ENCODE measurements at places on chromosomes 6 and 20. TPM values are rescaled to one million over a fixed set of nuclear protein-coding genes. Genes with fewer than 3 reads are reported as not detected.

GRCh38 chr6:158431560-158431959 lies 119.3 kb downstream of the TULP4 start:
- no peaks in the 10 kb centered on the region for H3K4me1 ChIP-seq
- H3K27me3 ChIP-seq, result no peaks in the 10 kb centered on the region
- H3K27ac ChIP-seq, result no peak overlapping the region
- H3K36me3 ChIP-seq, result peaks cover 24% of the 10 kb centered on the region
- H3K4me3 ChIP-seq, result no peak overlapping the region
- DNase-seq, result no peak

DNA sequence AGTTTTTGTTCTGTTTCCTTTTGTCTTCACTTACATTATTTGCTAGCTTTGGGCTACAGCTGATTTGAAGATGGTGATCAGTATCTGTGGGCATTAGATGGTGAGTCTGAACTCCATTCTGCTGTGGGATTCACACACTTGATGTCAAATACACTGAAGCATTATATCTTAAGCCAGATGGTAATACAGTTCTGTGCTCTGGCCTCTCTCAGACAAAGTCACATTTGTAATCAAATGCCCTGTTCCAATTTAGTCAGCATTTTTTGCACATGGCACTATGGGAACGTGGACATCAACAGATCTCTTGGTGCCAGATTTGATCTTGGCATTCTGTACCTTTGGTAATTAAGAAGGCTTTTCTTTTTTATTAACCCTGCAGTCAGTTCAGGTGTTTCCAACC lies 56.0 kb downstream of the SASH1 start:
- peak overlapping the region; percentile 2 for H3K4me3 ChIP-seq
- no peaks in the 10 kb centered on the region for H3K27me3 ChIP-seq
- peaks cover 6% of the 10 kb centered on the region for H3K36me3 ChIP-seq
- peaks cover 62% of the 10 kb centered on the region for H3K4me1 ChIP-seq

DNA sequence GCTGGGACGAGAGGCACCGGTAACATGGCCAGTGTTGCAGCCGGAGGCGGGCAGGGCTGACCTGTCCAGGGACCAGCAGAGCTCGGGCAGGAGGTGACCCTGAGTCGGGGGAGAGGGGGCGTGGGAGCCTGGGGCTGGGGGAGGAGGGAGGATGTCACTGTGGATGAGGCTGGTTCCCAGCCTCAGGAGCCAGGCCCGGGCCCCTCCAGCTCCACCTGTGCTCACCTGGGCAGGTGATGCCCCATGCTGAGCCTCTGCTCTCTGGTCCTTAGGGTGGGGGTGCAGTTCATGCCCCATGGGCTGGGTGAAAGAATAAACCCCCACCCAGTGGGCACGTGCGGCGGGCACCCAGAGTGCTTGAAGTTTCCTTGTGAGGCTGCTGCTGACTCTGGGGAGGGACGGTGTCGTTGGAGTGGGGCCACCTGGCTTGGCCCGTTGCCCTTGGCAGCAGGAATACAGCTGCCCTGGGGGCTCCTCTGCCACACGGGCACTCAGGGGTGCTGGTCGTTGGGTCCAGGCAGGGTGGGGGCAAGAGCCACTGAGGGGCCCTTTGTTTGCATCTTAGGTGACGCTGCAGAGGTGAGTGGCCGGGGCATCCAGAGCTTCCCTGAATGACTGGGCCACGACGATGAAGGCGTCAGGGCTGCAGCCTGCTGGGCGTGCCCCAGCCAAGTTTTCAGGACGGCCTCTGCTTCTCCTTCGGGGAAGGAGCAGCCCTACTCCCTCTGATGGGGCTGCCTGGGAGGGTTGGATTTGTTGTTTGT lies 24.7 kb upstream of the BHLHE23 start:
- peaks cover 34% of the 10 kb centered on the region for H3K4me1 ChIP-seq
- no peak overlapping the region for H3K4me3 ChIP-seq
- H3K36me3 ChIP-seq, result no peaks in the 10 kb centered on the region
- peaks cover 4% of the 10 kb centered on the region for H3K27me3 ChIP-seq

GRCh38 chr6:83333500-83333899 lies 97.4 kb downstream of the ME1 start:
- peak overlapping the region; percentile 41 for H3K4me3 ChIP-seq
- H3K4me1 ChIP-seq, result no peaks in the 10 kb centered on the region
- DNase-seq, result no peak
- H3K27ac ChIP-seq, result no peak overlapping the region
- H3K27me3 ChIP-seq, result no peaks in the 10 kb centered on the region

DNA sequence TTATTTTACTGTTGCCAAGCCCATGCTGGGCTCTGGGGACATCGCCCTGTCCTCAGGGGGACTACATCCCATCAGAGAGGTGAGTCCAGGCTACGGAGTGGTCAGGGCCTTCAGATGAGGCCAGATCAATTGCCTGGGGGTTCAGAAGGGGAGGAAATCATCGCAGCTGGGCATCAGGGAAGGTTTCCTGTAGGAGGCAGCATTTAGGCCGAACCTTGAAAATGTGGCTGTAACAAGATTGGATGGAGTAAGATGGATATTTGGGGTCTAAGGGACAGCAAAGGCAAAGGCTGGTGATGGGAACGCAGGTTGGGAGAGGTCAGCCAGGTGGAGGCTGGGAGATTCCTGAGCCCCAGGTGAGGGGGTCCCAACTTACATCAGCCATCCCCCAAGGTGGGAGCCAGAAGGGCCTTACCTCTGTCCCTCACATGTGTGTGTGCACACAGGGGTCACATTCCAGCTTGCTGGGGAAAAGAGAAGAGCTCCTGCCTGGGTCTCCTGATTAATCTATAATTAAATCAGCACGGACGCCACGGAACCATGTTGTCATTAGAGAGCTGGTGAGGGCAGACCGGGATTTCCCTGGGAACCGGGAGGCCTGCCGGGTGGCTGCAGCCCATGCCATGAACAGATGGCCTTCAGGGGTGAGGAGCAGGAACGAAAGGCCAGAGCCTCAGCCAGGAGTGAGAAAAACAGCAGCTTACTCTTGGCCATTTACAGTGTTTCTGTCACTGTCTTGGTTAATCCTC lies 30.5 kb upstream of the DLGAP4 start:
- peaks cover 13% of the 10 kb centered on the region for H3K27me3 ChIP-seq
- peaks cover 13% of the 10 kb centered on the region for H3K4me1 ChIP-seq
- no peak overlapping the region for H3K4me3 ChIP-seq
- H3K27ac ChIP-seq, result no peak overlapping the region

DNA sequence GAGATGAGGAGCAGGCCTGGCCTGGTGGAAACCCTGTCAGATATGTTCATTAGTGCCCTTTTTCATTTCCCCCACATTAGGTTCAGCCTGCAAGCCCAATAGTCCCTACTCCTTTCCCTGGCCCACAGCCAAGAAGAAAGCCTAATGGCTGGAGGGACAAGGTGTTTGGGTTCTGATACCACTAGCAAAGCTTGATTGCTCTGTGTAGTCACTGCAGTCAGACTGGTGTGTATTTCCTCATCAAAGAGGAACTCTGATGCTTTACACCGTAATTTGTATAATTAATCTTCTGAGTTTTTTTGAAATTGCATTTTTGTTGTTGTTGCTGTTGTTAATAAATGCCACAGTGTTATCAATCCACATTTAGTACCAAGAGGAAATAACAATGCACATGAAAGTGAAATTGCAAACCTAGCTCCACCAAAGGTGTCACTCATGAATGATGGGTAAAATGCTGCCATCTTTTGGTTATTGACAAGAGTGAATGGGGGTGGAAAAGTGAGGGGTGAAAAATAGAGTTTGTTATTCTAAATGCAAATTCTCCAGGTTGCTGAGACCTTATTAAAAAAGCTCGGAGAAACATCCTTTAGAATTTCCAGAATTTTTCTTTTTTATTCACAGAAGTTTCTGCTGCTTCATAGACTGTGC lies 320.2 kb upstream of the POU3F2 start:
- DNase-seq, result no peak
- peaks cover 3% of the 10 kb centered on the region for H3K27me3 ChIP-seq
- H3K36me3 ChIP-seq, result no peaks in the 10 kb centered on the region
- H3K27ac ChIP-seq, result no peak overlapping the region

GRCh38 chr6:119334535-119335264 lies 14.9 kb downstream of the MAN1A1 start:
- no peaks in the 10 kb centered on the region for H3K36me3 ChIP-seq
- H3K4me1 ChIP-seq, result no peaks in the 10 kb centered on the region
- no peaks in the 10 kb centered on the region for H3K27me3 ChIP-seq
- H3K27ac ChIP-seq, result no peak overlapping the region

DNA sequence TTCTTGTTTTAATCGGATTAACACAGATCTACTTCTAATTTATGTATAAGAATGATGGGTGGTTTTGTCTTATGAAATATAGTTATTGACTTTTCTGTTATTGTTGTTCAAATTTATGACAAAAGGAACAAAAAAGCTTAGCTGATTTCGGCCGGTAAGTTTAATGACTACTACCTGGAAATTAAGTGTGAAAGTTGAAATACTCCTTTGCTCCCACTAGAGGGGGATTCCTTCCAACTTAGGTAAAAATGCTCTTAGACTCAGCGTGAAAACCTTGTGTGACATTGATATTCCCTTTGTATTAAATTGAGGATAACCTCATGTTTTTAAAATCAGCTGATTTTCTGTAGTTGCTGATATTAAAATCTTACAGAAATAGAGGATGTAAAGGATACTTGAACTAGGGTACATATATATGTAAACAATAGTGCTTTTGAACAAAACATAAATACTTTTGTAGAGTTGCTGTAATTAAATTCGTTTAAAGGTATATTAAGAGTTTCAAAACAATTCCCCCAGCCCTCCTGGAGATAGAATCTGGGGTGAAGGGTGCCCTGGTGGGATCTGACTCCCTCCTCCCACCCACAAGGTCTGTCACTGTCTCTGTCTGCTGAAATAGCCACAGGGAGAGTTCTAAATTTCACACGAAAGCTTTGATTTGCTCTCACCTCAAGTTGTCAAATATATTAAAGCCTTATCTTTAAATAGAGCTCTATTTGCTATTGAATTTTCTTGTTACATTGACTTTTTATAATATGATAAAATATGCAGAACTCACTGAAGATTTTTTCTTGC lies 257.5 kb downstream of the ARID1B start:
- peaks cover 3% of the 10 kb centered on the region for H3K36me3 ChIP-seq
- H3K4me1 ChIP-seq, result peaks cover 17% of the 10 kb centered on the region
- no peak overlapping the region for H3K27ac ChIP-seq
- DNase-seq, result no peak
- no peaks in the 10 kb centered on the region for H3K27me3 ChIP-seq
- no peak overlapping the region for H3K4me3 ChIP-seq

- peaks cover 6% of the 10 kb centered on the region for H3K4me1 ChIP-seq
- no peak overlapping the region for H3K27ac ChIP-seq
- H3K36me3 ChIP-seq, result peaks cover 6% of the 10 kb centered on the region
- no peak overlapping the region for H3K4me3 ChIP-seq
These were observed 792.4 kb downstream of the QKI start for GRCh38 chr6:164206807-164207423.

DNA sequence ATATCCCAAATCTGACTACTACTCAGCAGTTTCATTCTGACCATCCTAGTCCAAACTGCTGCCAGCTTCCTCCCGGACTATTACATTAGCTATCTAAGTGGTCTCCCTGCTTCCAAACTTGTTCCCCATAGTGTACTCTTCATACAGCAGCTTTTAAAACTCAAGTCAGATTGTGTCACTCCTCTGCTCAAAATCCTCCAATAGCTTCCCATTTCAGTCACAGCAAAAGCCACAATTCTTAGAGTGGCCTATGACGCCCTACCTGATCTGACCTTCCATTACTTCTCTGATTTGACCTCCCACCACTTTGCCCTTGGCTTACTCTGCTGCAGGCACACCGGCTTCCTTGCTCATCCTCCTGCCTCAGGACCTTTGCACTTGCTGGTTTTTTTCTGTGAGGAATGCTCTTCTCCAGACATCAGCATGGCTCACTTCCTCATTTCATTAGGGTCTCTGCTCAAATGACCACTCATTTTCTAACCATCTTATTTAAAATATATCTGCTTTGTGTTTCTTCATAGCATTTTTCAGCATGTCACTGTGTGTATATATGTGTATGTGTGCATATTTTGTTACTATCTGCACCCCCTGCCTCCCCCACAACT lies 111.1 kb upstream of the DTNBP1 start:
- H3K27ac ChIP-seq, result no peak overlapping the region
- H3K36me3 ChIP-seq, result no peaks in the 10 kb centered on the region
- no peaks in the 10 kb centered on the region for H3K27me3 ChIP-seq
- H3K4me1 ChIP-seq, result peaks cover 13% of the 10 kb centered on the region
- DNase-seq, result no peak

DNA sequence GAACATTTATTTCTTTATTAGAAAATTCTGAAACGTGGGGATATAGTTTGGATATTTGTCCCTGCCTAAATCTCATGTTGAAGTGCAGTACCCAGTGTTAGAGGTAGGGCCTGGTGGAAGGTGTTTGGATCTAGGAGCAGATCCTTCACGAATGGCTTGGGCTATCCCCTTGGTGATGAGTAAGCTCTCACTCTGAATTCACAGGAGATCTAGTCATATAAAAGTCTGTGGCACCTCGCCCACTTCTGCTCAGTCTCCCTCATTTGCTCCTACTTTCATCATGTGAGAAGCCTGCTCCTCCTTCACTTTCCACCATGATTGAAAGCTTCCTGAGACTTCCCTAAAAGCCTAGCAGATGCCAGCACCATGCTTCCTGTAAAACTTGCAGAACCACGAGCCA lies 96.8 kb upstream of the GJE1 start:
- no peaks in the 10 kb centered on the region for H3K36me3 ChIP-seq
- no peak for DNase-seq
- H3K27me3 ChIP-seq, result no peaks in the 10 kb centered on the region
- H3K27ac ChIP-seq, result no peak overlapping the region

- H3K4me1 ChIP-seq, result no peaks in the 10 kb centered on the region
- no peak overlapping the region for H3K4me3 ChIP-seq
- DNase-seq, result no peak
- H3K27me3 ChIP-seq, result no peaks in the 10 kb centered on the region
These were observed 265.5 kb downstream of the KHDC1L start for GRCh38 chr6:72959821-72960220.

DNA sequence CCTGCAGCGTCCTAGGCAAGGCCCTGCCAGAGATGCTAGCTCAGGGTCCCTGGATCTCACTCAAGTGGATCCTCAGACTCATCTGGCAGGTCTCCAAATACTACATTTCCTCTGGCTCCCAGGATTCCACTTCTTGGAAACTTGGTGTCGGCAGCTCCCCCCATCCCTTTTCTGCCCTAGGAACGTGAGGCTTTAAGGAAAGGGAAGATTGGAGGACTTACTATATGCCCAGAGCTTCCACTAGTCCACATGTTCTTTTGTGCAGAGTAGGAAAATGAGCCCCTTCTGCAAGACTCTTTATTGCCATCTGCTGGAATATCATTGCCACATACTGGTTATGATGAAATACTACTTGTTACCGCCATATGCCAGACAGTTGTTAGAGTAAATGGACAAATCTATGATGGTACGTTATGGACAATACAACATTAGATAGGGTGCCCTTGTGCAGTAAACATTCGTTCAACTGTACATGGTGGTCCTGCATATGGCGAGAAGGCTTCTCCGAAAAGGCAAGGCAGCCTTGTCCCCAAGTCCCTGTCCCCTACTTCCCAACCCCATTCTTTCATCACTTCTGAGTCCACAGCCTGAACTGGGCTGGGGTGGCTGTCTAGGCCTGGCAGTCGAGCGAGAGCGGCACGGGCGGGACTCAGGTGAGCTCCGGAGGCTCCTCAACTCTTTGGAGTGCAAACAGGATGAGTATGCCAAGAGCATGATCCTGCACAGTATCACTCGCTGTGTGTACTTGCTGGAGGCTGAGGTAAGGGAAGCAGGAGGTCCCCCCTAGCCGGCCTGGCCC lies 780 bp downstream of the ARMC12 start:
- H3K4me1 ChIP-seq, result peaks cover 44% of the 10 kb centered on the region
- H3K27me3 ChIP-seq, result no peaks in the 10 kb centered on the region
- H3K27ac ChIP-seq, result no peak overlapping the region
- DNase-seq, result no peak

EPPIN gene
- not detected for total RNA-seq

SLC35D3 gene
- total RNA-seq, result not detected

MOG gene
- total RNA-seq, result not detected

All from neural crest cell (in vitro differentiated cells).